Left ventricle myocardium inferior (tissue), 1 donor: ENCODE measurements at places on chromosomes 7 and 10. TPM values are rescaled to one million over a fixed set of nuclear protein-coding genes. Genes with fewer than 3 reads are reported as not detected.

ABCA13 gene
- total RNA-seq = not detected

KIF5B gene
- 144 TPM for total RNA-seq

TRIL gene
- 1.9 TPM for total RNA-seq

DNA sequence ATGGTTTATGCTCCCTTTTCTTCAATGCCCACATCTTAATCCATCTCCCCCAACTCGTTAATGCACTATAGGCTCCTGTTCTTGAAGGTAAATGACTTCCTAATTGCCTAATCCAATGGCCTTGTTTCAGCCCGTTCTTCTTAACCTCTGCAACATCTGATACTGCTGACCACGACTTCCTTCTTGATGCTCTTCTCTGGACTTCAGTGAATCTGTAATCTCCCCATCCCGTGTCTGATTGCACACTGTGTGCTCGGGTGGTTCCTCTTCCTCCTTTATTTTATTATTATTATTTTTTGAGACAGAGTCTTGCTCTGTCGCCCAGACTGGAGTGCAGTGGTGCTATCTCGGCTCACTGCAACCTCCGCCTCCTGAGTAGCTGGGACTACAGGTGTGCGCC, 58.9 kb downstream of the HIPK2 start:
- H3K36me3 ChIP-seq = peaks cover 27% of the 10 kb centered on the region
- peak overlapping the region; percentile 66 for H3K27ac ChIP-seq
- H3K27me3 ChIP-seq = no peaks in the 10 kb centered on the region
- DNase-seq = no peak

DNA sequence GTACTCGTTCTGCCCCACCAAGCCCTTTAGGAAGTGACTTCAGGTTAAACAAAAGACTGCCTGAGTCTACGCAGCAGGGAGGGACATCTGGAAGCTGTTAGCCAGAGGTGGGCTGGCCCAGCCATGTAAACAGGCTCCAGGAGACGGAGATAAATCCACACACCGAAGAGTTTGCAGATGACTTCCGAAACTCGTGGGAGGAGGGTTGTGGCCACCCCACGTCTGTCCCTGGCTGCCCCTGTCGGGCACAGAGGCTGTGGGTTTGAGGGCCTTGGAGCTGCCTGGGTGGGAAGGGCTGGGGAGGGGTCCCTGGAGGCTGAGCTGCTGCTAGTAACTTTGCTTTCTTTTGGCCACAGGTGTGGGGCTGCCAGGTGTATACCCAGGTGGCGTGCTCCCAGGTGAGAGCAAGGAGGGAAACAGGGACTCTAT, 15.6 kb downstream of the ELN start:
- no peak overlapping the region for H3K4me3 ChIP-seq
- H3K36me3 ChIP-seq = peaks cover 54% of the 10 kb centered on the region
- H3K4me1 ChIP-seq = peaks cover 29% of the 10 kb centered on the region

DNA sequence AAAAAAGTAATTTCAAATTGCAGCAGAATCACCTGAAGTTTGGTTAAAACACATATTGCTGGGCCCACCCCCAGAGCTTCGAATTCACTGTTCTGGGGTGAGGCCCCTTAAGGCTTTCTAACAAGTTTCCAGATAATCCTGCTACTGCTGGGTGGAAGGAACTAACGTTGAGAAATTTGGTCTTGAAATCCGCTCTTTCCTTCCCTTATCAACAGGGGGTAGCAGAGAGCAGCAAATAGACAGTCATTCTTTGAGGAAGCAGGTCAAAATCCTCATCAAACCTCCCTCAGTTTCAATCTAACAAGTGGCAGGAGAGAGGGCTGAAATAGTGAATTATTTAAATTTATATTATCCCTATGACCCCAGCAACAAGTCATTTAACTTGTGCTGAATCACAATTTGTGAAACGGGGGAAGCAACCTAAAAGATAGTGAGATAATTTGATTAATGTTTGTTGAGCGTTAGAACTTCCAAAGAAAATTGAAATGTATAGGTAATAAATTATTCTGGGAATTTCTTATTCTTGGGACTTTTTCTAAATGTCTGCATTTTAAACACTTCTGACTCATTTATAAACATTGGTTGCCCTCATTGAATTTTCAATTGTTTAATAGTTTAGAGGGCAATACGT, 21.7 kb upstream of the MALSU1 start:
- no peak overlapping the region for H3K27ac ChIP-seq
- no peak for DNase-seq
- H3K4me3 ChIP-seq = no peak overlapping the region
- peaks cover 8% of the 10 kb centered on the region for H3K4me1 ChIP-seq

DNA sequence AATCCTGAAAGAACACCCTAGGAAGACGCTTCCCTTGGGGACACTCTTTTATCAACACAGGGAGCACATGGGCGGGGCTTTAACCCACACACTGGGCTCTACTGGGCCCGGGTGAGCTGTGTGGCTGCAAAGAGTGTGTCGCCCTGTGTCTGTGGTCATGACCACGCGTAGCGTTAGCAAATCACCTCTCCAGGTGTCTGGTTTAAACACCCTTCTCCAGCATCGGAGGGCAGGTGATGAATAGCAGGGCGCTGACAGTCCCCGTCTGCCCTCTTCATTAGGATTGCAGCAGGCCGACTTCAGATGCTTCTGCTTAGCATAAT, 127.7 kb downstream of the ADARB2 start:
- H3K27ac ChIP-seq = no peak overlapping the region
- DNase-seq = no peak
- H3K4me1 ChIP-seq = peaks cover 8% of the 10 kb centered on the region
- peaks cover 99% of the 10 kb centered on the region for H3K27me3 ChIP-seq

- no peaks in the 10 kb centered on the region for H3K36me3 ChIP-seq
- DNase-seq = no peak
- H3K4me1 ChIP-seq = peaks cover 24% of the 10 kb centered on the region
- no peak overlapping the region for H3K4me3 ChIP-seq
These were observed 32.3 kb upstream of the RPA3 start for GRCh38 chr7:7750571-7751242.

GRCh38 chr10:89371987-89372386, 5.9 kb upstream of the IFIT1B start:
- H3K27ac ChIP-seq = no peak overlapping the region
- no peaks in the 10 kb centered on the region for H3K27me3 ChIP-seq
- H3K4me1 ChIP-seq = peaks cover 59% of the 10 kb centered on the region
- DNase-seq = no peak

GRCh38 chr10:16856567-16856966, 39.3 kb upstream of the RSU1 start:
- no peaks in the 10 kb centered on the region for H3K36me3 ChIP-seq
- no peak overlapping the region for H3K4me3 ChIP-seq
- peak overlapping the region; percentile 36 for H3K27ac ChIP-seq
- no peaks in the 10 kb centered on the region for H3K27me3 ChIP-seq

DNA sequence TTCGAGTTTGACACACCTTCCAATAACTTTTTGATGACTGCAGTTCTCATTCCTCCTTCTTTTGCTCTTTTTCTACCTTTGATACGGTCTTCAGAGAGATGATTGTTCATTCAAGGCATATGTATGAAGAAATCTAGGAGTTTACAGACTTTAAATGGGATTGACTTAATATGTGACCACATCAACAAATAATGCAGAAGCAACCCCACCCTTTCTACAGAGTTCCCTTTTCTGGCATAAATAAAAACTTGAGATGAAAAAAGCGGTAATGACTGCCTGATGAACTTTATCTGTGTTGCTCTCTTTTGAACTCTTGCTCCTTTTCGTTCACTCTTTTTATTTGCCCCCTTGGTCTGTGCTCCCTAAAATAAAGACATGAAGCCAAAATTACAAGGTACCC, 161.7 kb downstream of the C7orf25 start:
- H3K27ac ChIP-seq = no peak overlapping the region
- no peak overlapping the region for H3K4me3 ChIP-seq
- H3K4me1 ChIP-seq = peaks cover 10% of the 10 kb centered on the region
- no peaks in the 10 kb centered on the region for H3K27me3 ChIP-seq
- DNase-seq = no peak
- no peaks in the 10 kb centered on the region for H3K36me3 ChIP-seq

DNA sequence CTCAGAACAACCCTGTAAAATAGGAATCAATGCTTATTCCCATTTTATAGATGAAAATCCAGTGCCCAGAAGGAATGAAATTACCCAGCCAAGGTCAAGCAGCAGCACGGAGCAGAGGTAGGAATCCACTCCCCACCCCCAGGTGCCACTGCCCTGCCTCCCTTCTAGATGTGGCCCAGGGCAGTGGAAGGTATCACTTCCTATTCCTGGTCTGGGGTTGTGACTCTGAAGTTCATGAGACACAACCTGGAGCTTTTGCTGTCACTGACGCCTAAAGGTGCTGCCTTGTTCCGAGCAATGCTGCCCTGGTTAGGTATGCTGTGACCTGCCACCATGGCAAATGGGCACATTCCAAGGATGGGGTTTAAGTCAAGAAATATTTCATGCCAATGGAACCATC, 53.6 kb downstream of the PIK3AP1 start:
- no peak overlapping the region for H3K27ac ChIP-seq
- no peak for DNase-seq

DNA sequence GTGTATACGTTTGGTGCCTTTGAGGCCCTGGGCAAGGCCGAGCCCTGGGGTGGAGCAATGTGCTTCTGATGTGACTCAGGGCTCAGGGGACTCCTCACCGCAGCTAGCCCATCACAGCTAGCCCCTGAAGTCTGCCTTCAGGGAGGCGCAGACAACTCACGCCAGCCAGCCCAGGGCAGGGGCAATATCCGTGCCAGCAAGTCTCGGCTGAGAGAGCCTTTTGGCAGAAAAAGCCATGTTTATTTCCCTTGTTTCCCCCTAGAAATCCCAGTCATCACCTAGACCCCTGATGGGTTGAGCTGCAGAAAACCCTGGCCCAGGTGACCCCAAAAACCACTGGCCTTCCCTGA, 90.4 kb downstream of the CHST15 start:
- H3K27ac ChIP-seq = no peak overlapping the region
- no peaks in the 10 kb centered on the region for H3K36me3 ChIP-seq
- H3K27me3 ChIP-seq = no peaks in the 10 kb centered on the region
- H3K4me3 ChIP-seq = no peak overlapping the region
- no peak for DNase-seq

- H3K27me3 ChIP-seq = no peaks in the 10 kb centered on the region
- DNase-seq = no peak
- no peak overlapping the region for H3K4me3 ChIP-seq
- H3K27ac ChIP-seq = no peak overlapping the region
- peaks cover 7% of the 10 kb centered on the region for H3K4me1 ChIP-seq
These were observed 31.7 kb downstream of the GPR22 start for GRCh38 chr7:107501593-107501992.

- H3K36me3 ChIP-seq = no peaks in the 10 kb centered on the region
- H3K27ac ChIP-seq = no peak overlapping the region
- no peak overlapping the region for H3K4me3 ChIP-seq
These were observed 101.5 kb downstream of the TRIL start for GRCh38 chr7:28856656-28857055.
